ENCODE measurements at places on chromosomes 13 and 19. TPM values are rescaled to one million over a fixed set of nuclear protein-coding genes. Genes with fewer than 3 reads are reported as not detected.

DNA sequence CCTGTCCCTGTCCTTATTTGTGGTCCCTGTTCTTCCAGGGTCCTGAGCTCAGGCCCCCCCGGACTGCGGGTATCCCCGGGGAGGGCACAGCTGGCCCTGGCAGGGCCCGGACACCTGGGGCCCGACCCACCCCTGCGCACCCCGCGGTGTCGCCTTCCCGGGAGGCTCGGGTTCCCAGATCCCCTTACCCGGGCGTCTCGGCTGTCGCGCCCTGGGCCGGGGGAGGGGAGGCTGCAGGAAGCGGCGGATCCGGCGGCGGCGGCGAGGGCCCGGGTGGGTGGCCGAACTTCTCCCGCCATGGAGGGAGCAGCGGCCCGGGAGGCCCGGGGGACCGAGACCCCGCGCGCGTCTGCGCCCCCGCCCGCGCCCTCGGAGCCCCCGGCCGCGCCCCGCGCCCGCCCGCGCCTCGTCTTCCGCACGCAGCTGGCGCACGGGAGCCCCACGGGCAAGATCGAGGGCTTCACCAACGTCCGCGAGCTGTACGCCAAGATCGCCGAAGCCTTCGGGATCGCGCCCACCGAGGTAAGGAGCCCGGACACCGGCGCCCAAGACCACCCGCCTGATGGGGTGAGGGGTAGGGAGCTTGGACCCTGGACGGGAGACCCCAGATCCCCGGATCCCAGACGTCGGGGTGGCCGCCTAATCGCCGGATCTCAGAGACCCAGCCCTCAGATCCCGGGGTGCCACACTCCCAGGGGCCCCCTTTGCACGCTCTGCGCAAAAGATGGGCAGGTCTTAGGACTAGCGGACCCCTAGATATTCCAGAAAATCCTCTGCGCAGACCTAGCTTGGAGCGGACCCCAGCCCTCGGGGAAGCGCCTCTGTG lies at the start of gene GIPC3:
Gene GIPC3, plus strand, starts transcription at position 178 of the 826 bp plus-strand sequence. Its CDS starts 120 bp downstream, at position 298.
- no peak within 1 kb of the TSS for H3K27ac ChIP-seq
- peaks cover 10% of the 10 kb centered on the region for H3K27me3 ChIP-seq
- H3K36me3 ChIP-seq: no peaks in the 10 kb centered on the region
- H3K4me1 ChIP-seq: peaks cover 3% of the 10 kb centered on the region

Gene ZNF790
- total RNA-seq: 9.2 TPM

Gene PLK5
- total RNA-seq: not detected

GRCh38 chr19:31377736-31378135 lies 28.5 kb upstream of the TSHZ3 start:
- no peaks in the 10 kb centered on the region for H3K27me3 ChIP-seq
- H3K4me1 ChIP-seq: peaks cover 5% of the 10 kb centered on the region
- no peaks in the 10 kb centered on the region for H3K36me3 ChIP-seq
- no peak for DNase-seq
- H3K27ac ChIP-seq: peak overlapping the region; percentile 2
- no peak overlapping the region for H3K4me3 ChIP-seq

DNA sequence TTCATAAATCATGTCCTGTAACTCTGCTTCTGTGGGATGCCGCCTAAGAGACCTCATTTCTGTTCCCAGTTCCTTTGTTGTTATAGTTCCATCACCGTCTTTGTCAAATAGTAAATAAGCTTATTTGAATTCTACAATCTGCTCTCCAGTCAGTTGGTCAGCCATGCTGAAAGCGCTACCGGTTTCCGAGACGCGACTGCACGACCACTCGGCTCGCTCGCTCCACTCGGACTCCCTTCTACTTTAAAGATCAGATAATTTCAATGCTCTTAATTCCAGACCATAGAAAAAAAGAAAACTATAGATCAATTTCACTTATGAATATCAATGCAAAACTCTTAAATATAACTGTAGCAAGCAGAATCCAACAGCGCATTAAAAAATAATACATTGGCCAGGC lies 64.2 kb upstream of the STK24 start:
- H3K36me3 ChIP-seq: no peaks in the 10 kb centered on the region
- no peak overlapping the region for H3K27ac ChIP-seq
- no peak overlapping the region for H3K4me3 ChIP-seq

Gene PPM1N
- 2.8 TPM for total RNA-seq

Gene CYP2B6
- not detected for total RNA-seq

- no peak overlapping the region for H3K27ac ChIP-seq
- H3K4me3 ChIP-seq: no peak overlapping the region
- H3K4me1 ChIP-seq: peaks cover 3% of the 10 kb centered on the region
- H3K36me3 ChIP-seq: no peaks in the 10 kb centered on the region
- DNase-seq: no peak
Measured at GRCh38 chr19:5997371-5997770, 19.4 kb upstream of the RANBP3 start.

- no peaks in the 10 kb centered on the region for H3K4me1 ChIP-seq
- H3K36me3 ChIP-seq: peaks cover 15% of the 10 kb centered on the region
- H3K27ac ChIP-seq: no peak overlapping the region
- DNase-seq: no peak
- H3K4me3 ChIP-seq: no peak overlapping the region
Measured at GRCh38 chr19:35766571-35767104, 8.7 kb downstream of the PROSER3 start.

Gene WDR87
- not detected for total RNA-seq

- H3K27me3 ChIP-seq: no peaks in the 10 kb centered on the region
- no peak overlapping the region for H3K27ac ChIP-seq
- DNase-seq: no peak
- no peak overlapping the region for H3K4me3 ChIP-seq
Measured at GRCh38 chr13:90184355-90184754, 1163.1 kb upstream of the MIR17HG start.

Gene PLPPR3
- total RNA-seq: 2.5 TPM

GRCh38 chr13:76804801-76805200 lies 81.4 kb downstream of the KCTD12 start:
- H3K4me1 ChIP-seq: no peaks in the 10 kb centered on the region
- H3K27ac ChIP-seq: no peak overlapping the region
- H3K27me3 ChIP-seq: no peaks in the 10 kb centered on the region

Gene F2RL3
- total RNA-seq: not detected

- no peaks in the 10 kb centered on the region for H3K4me1 ChIP-seq
- H3K27me3 ChIP-seq: no peaks in the 10 kb centered on the region
- no peak overlapping the region for H3K4me3 ChIP-seq
- DNase-seq: no peak
- no peaks in the 10 kb centered on the region for H3K36me3 ChIP-seq
- no peak overlapping the region for H3K27ac ChIP-seq
Measured at GRCh38 chr19:51325161-51325976, 13.9 kb downstream of the IGLON5 start.

Gene SLC8A2
- total RNA-seq: under 0.01 TPM

DNA sequence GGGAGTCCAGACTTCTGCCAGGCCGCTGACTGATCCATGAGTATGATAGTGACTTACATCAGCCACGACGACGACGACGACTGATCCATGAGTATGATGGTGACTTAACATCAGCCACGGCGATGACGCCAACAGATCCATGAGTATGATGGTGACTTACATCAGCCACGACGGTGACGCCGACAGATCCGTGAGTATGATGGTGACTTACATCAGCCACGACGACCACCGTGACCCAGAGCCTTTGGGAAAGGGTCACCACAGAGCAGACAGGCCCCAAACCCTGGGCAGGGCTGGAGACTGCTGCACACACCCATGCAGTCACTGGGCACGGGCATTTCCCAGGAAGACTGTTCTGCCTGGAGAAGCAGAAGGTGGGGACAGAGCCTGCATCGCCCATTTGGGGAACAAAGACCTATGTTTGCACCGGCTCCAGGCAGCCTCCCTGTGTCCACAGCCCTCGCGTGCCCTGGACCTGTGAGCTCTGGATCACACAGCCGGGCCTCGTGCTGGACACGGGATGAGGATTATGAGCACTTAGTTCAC lies 130.9 kb upstream of the SPACA7 start:
- H3K4me1 ChIP-seq: no peaks in the 10 kb centered on the region
- no peak overlapping the region for H3K27ac ChIP-seq
- H3K36me3 ChIP-seq: no peaks in the 10 kb centered on the region
- no peak overlapping the region for H3K4me3 ChIP-seq
- H3K27me3 ChIP-seq: no peaks in the 10 kb centered on the region

DNA sequence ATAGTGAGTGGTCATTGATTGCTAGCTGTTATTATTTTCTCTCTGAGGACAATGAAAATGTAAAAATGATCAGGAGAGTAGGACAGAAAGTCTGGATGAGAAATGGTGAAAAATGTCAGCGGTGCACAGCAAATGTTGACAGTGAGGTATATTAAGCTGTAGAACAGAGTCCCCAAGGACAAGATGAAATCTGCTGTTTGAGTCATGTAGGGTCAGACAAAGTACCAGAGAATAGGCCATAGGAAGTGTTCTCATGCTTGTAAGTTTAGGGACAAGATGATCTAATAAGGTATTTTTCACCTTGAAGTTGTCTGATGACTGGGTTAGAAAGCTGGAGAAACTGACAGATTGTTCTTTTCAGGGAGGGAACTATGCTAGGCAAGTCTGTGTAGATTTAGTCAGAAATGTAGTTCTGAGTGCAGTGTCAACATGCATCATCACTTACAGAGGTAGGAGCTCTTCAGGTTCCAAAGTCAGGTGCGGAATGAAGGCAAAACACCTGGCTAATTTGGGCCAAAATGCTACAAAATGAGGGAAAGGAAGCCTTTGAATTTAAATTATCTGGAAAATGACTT lies 369.3 kb downstream of the DLEU7 start:
- H3K36me3 ChIP-seq: no peaks in the 10 kb centered on the region
- no peak for DNase-seq
- H3K4me1 ChIP-seq: peaks cover 3% of the 10 kb centered on the region

DNA sequence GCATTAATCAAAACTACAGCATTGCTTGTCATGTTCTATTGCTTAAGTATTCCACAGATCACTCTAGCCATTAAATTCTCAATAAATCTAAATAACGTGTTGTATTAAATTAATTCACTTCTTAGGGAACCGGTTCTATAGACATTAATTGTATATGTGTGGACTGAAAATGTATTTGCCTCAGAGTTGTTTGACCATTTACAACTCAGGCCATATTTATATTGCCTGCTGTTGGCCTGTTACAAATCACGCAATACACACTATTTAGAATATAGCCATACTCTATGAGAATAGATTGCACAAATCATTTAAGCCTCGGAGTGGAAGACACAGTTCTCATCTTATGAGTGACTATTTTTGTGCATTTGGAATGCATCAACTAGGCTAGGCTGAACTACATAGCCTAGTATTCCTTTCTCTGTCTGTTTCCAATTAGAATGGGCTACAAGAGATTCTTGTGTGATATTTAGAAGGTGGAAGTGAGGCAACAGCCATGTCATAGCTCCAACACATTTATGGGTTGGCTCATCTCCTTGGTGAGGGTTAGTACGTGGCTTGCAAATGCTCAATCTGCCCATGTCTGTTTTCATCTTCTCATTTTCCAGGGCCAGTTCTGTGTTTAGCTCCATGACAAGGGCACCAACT lies 1116.1 kb downstream of the PCDH9 start:
- H3K27me3 ChIP-seq: no peaks in the 10 kb centered on the region
- no peaks in the 10 kb centered on the region for H3K4me1 ChIP-seq
- no peaks in the 10 kb centered on the region for H3K36me3 ChIP-seq
- H3K27ac ChIP-seq: no peak overlapping the region

DNA sequence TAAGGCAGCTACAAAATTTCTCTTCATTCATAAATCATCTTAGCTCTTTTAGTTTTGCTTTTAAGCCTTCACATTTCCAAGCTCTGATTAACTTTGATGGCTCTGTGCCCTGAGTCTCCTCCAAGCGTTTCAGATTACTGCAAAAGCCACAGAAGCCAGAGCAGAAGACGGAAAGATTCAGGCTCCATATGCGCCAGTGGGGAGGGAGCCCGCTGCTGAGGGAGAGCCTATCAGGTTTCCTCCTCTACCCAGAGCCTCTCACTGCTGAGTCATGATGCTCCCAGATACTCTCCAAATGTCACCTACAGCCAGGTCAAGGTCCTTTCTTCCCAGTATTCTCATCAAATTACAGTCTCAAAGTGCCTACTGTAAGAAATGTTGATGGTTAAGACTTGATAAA lies 193.6 kb downstream of the RAP2A start:
- peak; percentile 87 for DNase-seq
- H3K27ac ChIP-seq: no peak overlapping the region
- H3K27me3 ChIP-seq: no peaks in the 10 kb centered on the region
- no peaks in the 10 kb centered on the region for H3K4me1 ChIP-seq
- no peak overlapping the region for H3K4me3 ChIP-seq

DNA sequence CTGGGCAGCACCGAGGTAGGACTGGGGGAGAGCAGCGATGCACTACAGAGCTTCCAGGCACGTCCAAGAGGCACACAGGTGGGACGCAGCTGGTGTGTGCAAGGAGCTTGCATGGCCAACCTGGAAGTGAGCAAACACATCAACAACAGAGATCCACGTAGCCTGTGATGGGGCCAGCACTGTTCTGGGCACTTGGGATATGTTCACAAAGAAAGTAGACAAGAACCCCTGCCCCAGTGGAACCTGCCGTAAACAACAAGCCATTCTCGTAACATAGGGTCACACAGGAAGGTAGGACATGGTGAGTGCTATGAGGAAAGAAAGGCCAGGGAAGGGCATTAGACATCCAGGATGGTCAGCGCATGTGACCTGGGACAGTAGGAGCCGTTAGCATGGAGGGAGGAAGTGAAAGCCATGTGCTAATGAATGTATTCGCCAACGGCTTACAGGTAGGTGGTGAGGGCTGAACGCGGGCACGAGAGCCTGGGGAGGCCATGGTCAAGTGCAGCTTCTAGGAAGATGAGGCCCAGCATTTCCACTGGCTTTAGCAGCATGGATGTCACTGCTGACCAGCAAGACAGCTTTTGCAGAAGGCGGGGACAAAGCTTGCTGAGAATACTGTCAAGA lies 105.5 kb downstream of the TEX26 start:
- no peak overlapping the region for H3K4me3 ChIP-seq
- H3K36me3 ChIP-seq: no peaks in the 10 kb centered on the region
- H3K4me1 ChIP-seq: no peaks in the 10 kb centered on the region
- no peak overlapping the region for H3K27ac ChIP-seq

DNA sequence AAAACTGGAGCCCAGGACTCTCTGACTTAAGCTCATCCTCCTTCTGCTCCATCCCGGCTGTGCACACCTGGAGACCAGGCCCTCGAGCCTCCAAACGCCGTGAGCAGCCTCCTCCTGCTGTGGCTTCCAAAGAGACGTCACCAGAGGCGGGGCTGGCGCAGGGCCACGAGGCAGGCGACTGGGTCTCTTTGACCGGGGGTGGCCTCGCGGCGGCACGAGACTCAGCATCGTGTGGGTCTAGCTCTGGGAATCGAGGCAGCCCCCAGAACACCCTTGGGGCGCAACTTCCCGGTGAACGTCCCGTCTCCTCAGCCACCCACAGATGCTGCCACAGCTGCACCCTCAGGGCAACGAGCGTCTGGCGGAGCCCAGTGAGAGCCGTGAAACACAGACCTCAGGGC lies 22.8 kb downstream of the RASA3 start:
- no peaks in the 10 kb centered on the region for H3K27me3 ChIP-seq
- peaks cover 69% of the 10 kb centered on the region for H3K4me1 ChIP-seq
- H3K36me3 ChIP-seq: peaks cover 15% of the 10 kb centered on the region
- H3K27ac ChIP-seq: peak overlapping the region; percentile 55
- no peak for DNase-seq

Gene SKA3
- total RNA-seq: 6.1 TPM

- H3K27ac ChIP-seq: no peak overlapping the region
- no peaks in the 10 kb centered on the region for H3K27me3 ChIP-seq
- no peaks in the 10 kb centered on the region for H3K4me1 ChIP-seq
- no peak overlapping the region for H3K4me3 ChIP-seq
Measured at GRCh38 chr13:71399631-71400215, 467.3 kb downstream of the DACH1 start.

Measured in fibroblast of lung (primary cell).